ENCODE measurements at places on chromosomes 3 and 15.

- no peak for DNase-seq
Measured at GRCh38 chr3:172261054-172261453, 187.2 kb downstream of the GHSR start.

GRCh38 chr15:55348281-55348778 is 29.3 kb downstream of the PIGB start:
- DNase-seq, result no peak

GRCh38 chr3:41044523-41044922 is 154.8 kb upstream of the CTNNB1 start:
- no peak for DNase-seq

DNA sequence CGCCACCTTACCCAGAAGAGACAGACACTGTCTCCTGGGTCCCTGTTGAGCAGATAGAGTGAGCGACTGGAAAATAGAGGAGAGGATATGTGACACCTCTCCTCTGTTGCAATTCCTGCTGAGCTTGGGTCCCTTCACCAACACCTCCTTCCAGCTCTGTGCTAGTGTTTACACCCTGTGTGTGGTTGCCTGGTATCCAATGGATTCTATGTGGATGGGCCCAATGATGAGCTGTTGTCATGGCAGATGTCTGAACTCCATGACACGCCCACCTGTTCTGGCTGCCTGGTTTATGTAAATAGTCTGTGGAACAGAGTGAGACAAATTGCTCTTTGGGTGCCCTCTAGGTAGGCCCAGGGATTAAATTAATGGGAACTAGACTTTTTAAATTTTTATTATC is 23.7 kb downstream of the RBM5 start:
- DNase-seq, result no peak

- no peak for DNase-seq
Measured at GRCh38 chr3:116444819-116445310, 422 bp downstream of the LSAMP start.

DNA sequence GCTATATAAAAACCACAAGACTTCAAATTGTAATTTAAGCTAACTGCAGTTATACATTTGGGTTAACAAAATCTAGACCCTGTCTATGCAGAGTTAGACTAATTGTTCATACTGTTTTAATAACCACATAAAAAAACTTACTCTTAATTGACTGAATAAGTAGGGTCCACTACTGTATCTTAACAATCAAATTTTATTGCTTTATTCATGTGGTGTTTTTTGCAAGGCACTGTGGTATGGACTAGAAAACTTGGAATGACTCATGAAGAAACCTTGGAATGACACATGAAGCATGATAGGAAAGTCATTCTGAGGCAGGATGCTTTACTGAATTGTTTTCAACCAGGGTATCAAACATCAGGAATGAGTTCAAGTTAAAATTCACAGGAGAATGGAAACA is 2.3 kb downstream of the SERP1 start:
- DNase-seq, result peak; percentile 41

- DNase-seq, result no peak
Measured at GRCh38 chr3:27456554-27456953, 27.6 kb downstream of the SLC4A7 start.

Data from activated CD4-positive, alpha-beta T cell treated with anti-CD3 and anti-CD28 coated beads, Interleukin-10, Interleukin-2, amounts not matched to agents 100 ng/mL and 50 ng/mL, durations not matched to agents 16 hours and 8 hours (primary cell).